ENCODE measurements at places on chromosomes 3 and 15.

- no peak for DNase-seq
These were observed 6.0 kb downstream of the PLA2G4F start for GRCh38 chr15:42150219-42150970.

- DNase-seq: peak; percentile 92
These were observed 61.2 kb downstream of the TSC22D2 start for GRCh38 chr3:150469031-150469930.

GRCh38 chr15:53591041-53591440 lies 168.4 kb downstream of the WDR72 start:
- DNase-seq: no peak

DNA sequence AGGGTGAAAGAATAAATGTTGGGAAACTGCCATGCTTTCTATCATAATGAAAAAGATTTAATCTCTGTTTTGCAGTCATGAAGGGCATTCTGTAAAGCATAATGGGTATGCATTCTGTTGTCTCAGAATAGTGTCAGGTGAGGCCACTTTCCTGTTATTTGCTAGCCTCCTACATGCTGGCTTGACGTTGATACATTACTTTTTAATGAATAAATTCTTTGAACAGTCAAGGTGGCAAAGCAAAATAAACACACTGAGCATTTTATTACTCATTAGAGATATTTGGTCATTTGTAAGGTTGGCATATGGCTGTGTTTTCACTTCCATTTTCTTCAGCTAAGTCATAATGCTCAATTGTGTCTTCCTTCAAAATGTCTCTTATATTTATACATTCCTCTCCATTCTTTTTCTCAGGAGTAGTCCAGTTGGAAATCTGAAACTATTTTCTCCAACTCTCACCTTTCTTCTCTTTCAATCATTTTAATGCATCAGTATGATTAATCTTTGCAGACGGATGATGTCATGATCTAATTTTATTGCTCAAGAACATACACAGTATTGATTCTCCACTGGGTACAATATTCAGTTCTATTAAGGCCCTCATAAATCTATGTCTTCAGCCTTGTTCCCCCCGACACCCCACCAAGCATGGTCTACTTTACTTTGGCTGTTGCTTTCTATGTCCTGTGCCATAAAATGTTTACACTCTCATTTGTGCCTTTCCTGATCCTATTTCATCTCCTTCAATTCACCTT lies 290.7 kb downstream of the GBE1 start:
- no peak for DNase-seq

DNA sequence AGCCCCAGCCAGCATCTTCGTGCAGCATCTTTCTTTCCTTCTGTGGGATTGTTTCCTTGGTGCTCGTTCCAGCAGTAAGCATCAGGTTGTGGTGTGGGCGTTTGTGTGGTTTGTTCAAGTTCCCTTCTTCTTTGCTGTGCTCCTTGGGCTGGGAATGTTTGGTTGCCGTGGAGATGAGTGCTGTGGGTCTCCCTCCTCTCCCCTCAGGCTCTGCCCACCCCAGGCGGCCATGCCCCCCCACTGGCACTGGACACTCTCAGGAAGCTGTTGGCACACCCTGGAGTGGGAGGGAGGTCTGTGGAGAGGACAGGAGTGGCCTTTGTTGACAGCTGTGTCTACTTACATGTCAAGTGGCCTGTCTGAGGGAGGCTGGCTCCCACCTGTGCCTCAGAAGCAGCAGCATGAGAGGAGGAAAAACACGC lies 46.5 kb upstream of the SACM1L start:
- no peak for DNase-seq

DNA sequence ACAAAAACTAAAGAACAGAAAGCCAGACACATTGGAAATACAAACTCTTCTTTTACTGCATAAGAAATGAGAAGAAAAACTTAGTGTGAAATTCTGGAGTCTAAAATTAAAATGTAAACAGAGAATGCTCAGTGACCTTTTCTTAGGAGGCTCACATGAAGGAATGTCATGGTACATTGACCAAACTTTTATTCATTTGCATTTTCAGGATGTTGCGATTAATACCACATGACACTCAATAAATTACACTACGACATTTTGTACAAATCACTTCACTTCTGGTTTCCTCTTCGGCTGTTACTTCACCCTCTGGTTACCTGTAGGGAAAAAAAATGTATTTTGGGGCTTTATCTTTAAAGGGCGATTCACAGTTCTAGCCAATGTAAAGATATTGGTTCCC lies 56.4 kb upstream of the ACTC1 start:
- DNase-seq: no peak

GRCh38 chr15:33048255-33048654 lies 146.3 kb downstream of the FMN1 start:
- DNase-seq: no peak

DNA sequence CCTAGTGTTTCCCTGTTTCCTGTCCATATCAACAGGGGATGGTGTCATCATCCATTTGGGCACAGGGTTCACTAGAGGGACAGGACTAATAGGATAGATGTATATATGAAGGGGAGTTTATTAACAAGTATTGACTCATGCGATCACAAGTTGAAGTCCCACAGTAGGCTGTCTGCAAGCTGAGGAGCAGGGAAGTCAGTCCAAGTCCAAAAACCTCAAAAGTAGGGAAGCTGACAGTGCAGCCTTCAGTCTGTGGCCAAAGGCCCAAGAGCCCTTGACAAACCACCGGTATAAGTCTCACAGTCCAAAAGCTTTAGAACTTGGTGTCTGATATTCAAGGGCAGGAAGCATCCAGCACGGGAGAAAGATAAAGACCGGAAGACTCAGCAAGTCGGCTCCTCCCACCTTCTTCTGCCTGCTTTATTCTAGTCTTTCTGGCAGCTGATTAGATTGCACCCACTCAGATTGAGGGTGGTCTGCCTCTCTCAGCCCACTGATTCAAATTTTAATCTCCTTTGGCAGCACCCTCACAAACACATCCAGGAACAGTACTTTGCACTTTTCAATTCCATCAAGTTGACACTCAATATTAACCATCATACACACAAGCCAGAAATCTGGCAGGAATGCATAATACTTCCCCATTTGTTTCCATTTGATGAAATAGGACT lies 43.4 kb downstream of the CD200 start:
- no peak for DNase-seq

- DNase-seq: peak; percentile 91
These were observed 19.8 kb downstream of the LARP6 start for GRCh38 chr15:70833861-70834765.

DNA sequence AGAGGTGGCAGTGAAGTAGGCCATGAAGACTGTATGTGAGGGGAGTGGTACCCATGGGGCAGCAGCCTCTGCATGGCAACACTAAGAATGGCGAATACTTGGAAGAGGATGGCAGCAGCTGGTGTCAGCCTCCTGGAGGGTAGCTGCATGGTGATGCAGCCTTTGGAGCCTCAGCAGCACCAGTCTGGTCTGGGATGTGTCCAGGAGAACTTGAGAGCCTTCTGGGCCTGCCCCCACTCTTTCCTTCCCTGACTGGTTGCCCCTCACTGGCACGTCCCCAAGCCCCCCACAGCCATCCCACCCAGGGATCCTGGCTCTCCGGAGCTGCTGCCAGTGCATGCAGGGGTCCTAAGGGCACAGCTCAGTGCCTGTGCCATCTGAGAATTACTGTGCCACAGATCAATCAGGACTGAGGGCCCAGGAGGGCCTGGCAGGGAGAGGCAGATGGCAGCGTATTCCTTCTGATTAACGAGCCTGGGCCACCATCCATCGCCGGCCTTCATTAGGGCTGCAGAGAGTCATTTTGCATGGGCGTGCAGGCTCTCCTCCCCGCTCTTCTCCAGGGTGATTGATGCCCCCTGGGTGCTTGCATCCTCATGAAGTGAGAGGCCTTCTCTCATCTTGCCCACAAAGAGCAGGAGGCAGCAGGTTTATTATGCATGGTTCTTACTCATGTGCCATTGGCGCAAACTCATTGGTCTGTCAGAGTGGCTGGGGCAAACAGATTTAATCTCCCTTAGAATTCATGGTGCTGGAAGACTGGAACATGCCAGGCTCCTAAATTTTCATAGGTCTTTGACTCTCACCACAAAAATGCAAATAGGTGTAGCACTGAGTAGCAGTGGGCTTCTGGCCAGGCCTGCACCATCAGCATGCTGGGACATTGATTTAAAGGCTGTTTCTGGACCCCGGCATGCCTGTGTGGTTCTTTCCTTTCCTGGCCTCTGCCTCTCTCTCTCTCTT lies 116.8 kb downstream of the EPHB1 start:
- DNase-seq: no peak

- no peak for DNase-seq
These were observed 38.8 kb downstream of the IL16 start for GRCh38 chr15:81235276-81236123.

- DNase-seq: peak; percentile 47
These were observed 124.3 kb upstream of the PRICKLE2 start for GRCh38 chr3:64349551-64349950.

GRCh38 chr3:38836561-38836960 lies 20.5 kb upstream of the SCN10A start:
- peak; percentile 62 for DNase-seq

DNA sequence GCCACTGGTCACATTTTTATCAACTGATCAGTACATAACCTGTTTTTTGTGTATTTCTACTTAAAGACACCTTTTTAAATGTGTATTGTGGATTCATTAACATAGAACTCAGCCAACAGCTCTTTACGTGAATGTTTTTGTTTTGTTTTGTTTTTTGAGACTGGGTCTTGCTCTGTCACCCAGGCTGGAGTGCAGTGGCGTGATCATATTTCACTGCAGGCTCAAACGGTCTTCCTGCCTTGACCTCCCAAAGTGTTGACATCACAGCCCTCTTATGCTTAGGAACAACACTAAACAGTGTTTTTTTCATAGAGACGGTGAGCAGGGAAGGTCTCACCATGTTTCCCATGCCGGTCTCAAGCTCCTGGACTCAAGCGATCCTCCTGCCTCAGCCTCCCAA lies 9.9 kb downstream of the PSMA4 start:
- DNase-seq: no peak

DNA sequence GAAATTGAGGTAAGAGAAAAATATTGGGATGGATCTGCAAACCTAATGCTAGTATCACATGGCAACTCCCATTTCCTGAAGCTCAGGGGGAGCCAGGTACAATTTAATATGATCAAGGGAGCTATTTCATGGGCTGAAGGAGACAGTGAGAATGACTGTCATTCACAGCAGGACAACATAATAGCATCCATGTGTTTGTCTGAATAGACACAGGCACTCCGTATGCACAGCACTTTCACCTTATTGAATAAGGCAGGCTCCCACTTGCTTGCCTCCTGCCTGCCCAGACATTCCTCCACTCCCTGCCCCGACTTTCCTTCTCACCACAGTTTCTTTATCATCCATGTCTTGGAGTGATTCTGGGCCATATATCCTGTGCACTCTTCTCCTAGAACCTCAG lies 156.6 kb upstream of the SLC24A5 start:
- DNase-seq: no peak

GRCh38 chr3:44624749-44625480 lies at the start of gene ZNF197:
ZNF197 (plus strand) TSS chr3:44625036; CDS start chr3:44629155, 4,119 bp downstream.
- peak; percentile 95 for DNase-seq
